ENCODE measurements at places on chromosomes 1 and 21.

GRCh38 chr1:206581571-206581981 lies 30.7 kb downstream of the EIF2D start:
- no peak for DNase-seq

- DNase-seq = no peak
Measured at GRCh38 chr1:55604179-55604578, 389.0 kb upstream of the USP24 start.

DNA sequence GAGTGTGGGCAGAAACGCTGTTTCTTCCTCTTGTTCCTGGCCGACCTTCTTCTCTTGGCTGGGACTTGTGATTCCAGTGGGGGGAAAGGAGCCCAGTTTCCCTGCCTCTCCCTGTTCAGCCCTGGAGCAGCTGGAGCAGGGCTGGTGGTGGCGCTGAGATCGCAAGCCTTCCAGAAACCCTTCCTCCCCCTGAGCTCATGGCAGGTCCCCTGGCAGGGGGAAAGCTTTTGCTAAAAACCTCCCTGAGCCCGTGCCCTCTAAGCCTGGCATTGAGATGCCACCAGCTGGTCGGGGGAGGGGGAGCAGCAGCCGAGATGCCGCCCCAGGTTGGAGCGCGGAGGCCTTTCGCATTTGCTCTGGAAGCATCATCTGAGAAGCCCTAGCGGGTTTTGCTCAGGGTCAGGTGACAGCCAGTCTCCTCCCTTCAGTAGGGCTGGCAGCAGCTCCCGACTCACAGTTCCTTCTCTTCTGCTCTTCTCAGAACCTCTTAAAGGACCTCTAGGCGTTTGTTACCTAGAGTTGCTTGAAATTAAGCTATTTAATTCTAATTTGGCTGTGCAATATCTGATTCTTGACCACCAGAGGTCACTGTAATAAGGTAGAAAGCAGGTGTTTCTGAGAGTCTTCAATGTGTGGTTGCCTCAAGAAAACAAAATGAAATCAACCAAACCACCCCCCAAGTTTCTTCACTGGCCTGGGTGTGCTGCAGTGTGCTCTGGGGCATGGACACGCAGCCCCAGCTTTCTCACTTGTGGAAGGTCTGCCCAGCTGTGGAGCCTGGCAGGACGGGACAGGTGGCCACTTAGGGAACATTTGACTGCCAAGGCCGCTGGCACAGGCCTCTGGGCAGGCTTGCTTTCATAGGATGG lies 257.3 kb downstream of the CAMTA1 start:
- no peak for DNase-seq

- no peak for DNase-seq
Measured at GRCh38 chr1:95561346-95561745, 327.3 kb downstream of the RWDD3 start.

DNA sequence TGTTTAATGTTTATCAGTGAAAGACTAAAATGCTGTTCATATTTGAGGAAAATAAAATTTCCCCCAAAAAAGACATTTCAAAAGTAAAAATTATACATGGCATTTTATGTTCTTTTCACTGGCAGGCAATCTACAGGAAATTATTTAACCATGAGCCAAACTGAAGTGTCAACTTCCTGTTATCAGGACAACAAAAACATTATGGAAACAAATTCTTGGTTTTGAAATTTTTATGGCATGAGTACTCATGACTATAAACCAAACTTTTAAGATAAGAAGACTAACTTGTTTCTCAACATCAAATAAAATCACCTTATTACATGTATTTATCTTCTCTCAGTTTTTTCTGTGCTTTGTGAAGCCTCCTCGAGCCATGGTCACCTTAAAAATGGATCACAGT lies 698.6 kb downstream of the LTN1 start:
- DNase-seq = no peak

GRCh38 chr1:24902471-24902891 lies 27.6 kb downstream of the RUNX3 start:
- peak; percentile 15 for DNase-seq

GRCh38 chr1:208230668-208231529 lies 13.3 kb downstream of the PLXNA2 start:
- DNase-seq = no peak

GRCh38 chr1:9110669-9111356 lies 18.1 kb downstream of the GPR157 start:
- DNase-seq = peak; percentile 88

- no peak for DNase-seq
Measured at GRCh38 chr1:28056129-28056925, 32.1 kb downstream of the EYA3 start.

GRCh38 chr1:202037706-202038296 lies 27.4 kb downstream of the ELF3 start:
- DNase-seq = no peak

DNA sequence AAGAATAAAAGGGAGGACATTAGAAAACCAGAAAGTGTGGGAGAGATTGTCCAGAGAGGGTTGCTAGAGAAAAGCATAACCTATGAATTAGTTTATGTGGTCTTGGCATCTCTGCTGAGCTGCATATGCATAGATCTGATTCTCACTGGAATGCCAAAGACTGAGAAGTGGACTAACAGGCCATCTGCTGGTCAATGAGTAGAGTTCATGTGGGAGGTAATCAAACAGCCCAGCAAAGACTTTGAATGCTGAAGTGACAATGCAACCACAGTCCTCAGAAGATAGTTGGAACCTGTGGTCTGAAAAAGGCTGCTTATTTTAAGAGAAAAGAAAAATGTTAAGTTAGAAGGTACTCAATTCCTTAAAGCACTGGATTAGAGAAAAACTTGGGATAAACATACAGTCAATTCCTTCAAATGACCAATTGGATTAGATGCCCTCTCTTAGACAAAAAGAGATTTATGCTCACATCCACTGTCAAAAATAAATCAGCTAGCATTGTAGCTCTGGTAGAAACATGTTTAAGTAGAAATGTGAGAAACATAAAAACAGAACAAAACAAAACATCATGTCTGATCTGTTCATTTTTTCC lies 382.8 kb downstream of the AMY1C start:
- DNase-seq = no peak

GRCh38 chr1:201361652-201362504 lies 15.6 kb downstream of the TNNT2 start:
- DNase-seq = no peak

DNA sequence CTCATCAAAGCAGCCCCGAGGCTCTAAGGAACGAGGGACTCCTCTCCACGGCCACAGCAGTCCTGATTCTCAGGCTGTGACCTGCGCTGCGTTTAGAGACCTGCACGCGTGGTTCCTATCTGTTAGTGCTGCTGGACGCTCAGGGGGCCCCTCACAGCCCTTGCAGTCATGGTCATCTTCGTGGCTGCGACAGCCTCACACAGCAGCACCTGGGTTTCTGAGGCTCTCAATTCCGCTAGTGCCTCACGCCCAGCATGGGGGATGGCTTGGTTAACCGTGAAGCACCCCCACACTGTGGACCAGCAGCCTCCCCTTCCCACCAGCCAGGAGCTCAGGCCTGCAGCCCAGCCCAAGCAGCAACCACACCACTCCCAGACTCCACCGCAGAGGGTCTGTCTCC lies 7.8 kb downstream of the MORN1 start:
- DNase-seq = no peak

DNA sequence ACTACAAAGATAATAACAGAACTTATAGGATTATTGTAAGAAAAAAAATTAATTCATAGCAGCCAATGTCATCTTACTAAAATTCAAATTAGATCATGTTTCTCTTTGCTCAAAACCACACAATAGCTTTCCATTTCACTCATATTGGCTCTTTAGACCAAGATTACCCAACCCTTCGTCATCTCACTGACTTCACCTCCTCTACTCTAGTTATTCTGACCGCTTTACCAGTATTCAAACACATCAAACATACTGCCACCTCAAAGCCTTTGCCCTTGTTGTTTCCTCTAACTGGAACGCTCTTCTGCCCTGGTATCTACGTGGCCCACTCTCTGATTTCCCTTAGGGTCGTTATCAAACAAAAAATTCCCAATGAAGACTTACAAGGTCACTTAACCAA lies 1.7 kb downstream of the ANGPTL3 start:
- no peak for DNase-seq

GRCh38 chr1:58476179-58476578 lies 70.3 kb downstream of the OMA1 start:
- DNase-seq = no peak

DNA sequence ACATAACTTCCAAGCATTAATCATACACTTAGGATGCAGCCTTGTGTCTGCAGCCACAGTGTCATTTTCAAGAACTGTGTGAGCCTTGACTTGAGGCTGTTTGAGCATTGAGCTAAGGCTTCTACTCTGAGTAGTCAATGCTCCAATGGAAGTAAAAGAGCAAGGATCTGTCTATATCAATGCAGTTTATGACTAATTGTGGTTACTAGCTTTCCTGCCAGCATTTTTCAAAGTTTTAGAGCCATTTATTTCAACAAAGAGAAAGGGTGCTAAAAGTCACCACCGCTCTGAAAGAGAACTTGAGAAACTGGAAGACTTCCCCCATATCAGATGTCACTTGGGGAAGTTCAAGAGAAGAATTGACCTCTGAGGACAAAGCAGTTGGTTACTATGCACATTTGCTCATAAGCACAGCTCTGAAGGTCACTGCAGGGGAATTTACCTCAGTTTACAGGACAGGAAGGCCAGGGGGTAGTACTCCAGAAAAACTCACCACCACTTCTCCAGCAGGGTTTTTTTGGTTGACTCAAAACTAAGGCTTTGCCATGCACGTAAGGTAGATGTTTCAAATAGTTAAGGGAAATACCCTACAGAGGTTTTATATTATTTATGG lies 24.5 kb upstream of the RGS1 start:
- DNase-seq = no peak

- DNase-seq = no peak
Measured at GRCh38 chr1:83118472-83118871, 880.5 kb downstream of the TTLL7 start.

GRCh38 chr1:37999430-38000232 lies 5.7 kb downstream of the FHL3 start:
- peak; percentile 35 for DNase-seq

GRCh38 chr1:151273924-151274466 lies 8.1 kb upstream of the ZNF687 start:
- no peak for DNase-seq
